ENCODE measurements at places on chromosomes 6 and 20.
A peak's percentile ranks its signal among the peaks of the same experiment; 100 is the strongest.

- DNase-seq = peak; percentile 84
Observed at GRCh38 chr6:30130887-30131862, 4.8 kb upstream of the TRIM40 start.

DNA sequence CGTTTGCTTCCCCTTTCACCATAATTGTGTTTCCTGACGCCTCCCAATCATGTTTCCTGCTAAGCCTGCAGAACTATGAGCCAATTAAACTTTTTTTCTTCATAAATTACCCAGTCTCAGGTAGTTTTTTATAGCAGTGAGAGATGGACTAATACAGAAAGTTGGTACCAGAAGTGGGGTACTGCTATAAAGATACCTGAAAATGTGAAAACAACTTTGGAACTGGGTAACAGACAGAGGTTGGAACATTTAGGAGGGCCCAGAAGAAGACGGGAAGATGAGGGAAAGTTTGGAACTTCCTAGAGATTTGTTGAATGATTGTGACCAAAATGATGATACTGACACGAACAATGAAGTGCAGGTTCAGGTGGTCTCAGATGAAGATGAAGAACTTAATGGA, 1058.6 kb upstream of the CITED2 start:
- DNase-seq = no peak

DNA sequence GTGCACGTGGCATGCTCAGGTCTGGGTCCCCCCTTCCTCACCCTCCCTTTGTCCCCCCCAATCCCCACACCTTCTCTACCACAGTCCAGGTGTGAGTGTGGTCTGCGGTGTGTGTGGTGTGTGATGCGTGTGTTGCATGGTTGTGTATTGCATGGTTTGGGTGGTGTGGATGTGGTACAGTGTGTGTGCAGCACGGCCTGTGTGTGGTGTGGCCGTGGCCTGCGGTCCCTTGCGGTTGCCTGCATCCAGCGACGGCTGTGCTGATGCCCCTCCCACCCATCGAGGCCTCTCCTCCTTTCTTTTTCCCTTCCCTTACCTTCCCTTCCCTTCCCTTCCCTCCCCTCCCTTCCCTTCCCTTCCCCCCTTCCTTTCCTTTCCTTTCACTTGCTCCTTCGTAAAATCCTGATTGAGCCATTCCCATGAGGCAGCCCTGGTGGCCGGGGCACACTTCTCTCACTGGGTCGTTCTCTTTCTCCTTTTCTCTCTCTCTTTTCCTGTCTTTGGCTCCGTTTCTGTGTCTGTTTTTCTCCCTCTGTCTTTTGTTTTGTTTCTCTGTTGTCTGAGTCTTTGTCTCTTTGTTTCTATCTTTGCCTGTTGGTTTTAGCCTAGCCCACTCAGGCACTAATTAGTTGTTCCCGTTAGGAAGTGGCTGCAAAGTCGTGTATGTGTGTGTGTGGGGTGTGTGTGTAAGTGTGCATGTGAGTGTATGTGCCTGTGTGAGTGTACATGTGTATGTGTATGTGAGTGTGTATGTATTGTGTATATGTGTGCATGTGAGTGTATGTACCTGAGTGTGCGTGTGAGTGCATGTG, 65.7 kb downstream of the SRC start:
- DNase-seq = peak; percentile 70

- DNase-seq = no peak
Observed at GRCh38 chr20:11431621-11432020, 486.1 kb upstream of the BTBD3 start.

- DNase-seq = no peak
Observed at GRCh38 chr6:108417027-108417426, 122.2 kb downstream of the AFG1L start.

Data from retina (tissue), 1 donor.